AG04450 (cell line): ENCODE measurements at places on chromosomes 5 and 9.

DNA sequence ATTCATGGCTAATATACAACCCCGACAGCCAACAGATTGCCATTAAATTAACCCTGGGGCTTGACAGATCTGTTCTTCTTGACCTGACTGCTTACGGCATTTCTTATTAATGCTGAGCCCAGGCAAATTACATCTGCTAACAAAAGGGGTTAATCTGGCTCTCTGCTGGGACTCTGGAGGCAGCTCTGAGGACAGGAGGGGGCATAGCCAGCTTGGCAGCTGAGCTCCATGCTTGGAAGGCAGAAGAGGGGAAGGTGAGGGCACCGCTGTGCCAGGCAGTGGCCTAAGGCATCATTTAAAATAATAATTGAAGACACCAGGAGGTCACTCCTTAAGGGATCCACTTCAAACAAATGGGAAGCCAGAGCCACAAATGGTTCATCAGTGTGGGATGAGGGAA lies 126.0 kb upstream of the GPR151 start:
- no peak for DNase-seq

GRCh38 chr9:112711050-112711689 lies 6.7 kb downstream of the INIP start:
- DNase-seq = no peak

DNA sequence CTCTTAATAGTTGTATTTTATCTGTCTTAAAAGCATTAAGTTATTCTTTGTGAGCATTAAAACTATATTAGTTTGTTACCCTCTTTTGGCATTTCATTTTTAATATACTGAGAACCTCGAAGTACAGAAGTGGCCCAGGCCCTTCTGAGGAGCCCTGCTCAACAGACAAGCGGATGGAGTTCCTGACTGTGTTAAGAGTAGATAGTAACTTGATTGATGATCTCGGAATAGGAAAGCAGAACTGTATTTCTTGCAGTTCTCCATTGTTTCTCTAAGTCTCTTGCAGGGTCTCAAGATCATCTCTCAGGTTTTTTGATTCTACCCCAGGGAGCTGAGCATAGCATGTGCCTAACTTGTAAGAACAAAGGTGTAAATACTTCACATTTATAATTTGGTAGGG lies 139.6 kb downstream of the SMARCA2 start:
- DNase-seq = no peak

GRCh38 chr5:31638345-31638744 lies 586 bp upstream of the PDZD2 start:
- no peak for DNase-seq

DNA sequence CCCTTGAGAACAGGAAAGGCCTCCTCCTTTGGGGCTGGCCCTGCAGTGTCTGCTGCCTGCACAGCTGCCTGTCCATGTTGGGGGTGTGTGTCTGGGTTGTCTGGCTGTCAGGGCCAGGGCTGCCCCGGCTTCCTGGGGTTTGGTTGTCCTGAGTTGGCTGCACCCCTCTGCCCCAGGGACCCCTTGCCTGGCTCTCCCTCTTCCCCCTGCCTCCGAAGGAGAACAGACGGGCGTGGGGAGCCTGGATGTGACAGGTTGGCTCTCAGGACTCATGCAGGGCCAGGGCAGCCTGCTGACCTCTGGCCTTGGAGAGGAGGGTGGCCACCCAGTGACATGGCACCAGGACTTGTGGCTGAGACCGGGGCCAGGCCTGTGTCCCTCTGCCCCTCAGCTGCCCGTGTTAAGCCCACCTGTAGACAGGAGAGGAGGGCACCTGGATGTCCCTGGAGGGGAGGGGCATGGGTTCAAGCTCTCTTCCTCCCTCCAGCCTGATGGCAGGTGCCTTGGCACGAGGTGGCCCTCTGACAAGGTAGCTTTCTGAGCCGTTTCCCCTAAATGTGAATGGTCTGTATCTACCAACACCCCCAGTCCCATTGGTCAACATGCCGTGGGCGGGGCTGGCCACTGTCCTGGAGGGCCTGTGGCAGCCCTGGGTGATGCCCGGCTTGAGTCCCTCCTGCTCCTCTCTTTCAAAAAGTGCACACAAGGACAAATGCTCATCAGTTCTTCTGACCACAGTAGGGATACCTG lies 34.9 kb downstream of the WNK2 start:
- no peak for DNase-seq
